ENCODE measurements at places on chromosomes 12 and 14.
A peak's percentile ranks its signal among the peaks of the same experiment; 100 is the strongest.

DNA sequence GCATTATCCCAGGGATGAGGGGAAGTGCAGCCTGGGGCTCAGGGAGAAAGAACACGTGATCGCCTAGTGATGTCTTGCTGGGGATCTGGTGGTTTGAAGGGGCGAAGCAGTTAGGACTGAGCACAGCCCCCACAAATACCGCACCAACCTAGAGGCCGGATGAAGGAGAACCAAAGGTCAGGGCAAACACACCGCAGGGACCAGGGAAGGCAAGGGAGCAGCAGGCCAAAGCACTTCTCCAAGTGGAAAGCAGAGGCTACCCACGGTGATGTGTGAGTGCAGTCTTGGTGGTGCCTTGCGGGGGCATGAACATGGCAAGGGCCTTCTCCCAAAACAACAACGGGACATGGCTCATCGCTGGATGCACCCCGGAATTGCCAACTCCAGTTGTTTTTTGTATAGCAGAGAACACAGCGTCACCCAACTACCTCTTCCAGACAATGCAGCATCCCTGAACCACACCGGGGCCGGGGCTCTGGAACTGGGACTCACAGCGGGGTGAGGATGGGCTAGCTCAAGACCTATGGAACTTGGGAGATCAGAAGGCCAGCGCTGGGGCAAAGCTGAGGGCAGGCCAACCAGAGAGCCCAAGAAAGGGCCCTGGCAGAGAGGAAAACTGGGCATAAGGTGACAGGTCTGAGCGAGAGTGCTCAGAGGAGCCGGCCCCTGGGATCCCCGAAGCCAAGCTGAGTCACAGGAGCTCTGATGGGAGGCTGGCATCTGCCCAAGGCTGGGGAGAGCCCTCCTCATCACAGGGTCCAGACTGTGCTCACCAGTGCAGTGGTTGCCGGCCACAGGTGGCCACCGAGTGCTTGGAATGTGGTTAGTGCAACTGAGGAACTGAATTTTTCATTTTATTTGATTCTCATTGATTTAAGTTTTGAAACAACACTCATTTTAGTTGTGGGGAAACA, 11.1 kb downstream of the GALNT16 start:
- no peak for DNase-seq

DNA sequence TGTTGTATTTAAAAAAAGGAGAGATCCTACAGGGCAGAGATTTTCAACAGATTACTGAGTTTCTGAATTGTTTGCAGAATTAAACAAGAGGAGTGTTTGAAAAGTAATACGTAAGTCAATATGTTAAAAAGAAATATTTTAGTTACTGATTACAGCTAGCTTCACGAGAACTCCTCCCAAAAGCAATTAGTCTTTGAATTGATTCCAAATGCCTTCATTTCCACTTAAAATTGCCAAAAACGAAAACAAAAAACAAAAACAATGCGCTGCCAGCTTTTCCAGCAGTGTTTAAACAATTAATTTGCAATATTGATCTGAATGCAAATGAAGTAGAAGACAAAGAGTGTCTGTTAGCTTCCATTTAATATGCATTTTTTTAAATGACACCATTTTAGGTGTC, 310.0 kb downstream of the IPO8 start:
- no peak for DNase-seq

GRCh38 chr12:67161322-67161918, 107.7 kb upstream of the CAND1 start:
- peak; percentile 12 for DNase-seq

GRCh38 chr12:752695-753610, 574 bp downstream of the WNK1 start:
- DNase-seq = peak; percentile 40

- no peak for DNase-seq
Observed at GRCh38 chr14:86141966-86142365, 612.0 kb downstream of the FLRT2 start.

GRCh38 chr14:51430633-51431032, 190.6 kb downstream of the TMX1 start:
- DNase-seq = no peak

- DNase-seq = no peak
Observed at GRCh38 chr12:58668871-58669270, 251.4 kb downstream of the LRIG3 start.

GRCh38 chr12:95674631-95675030, 115.9 kb downstream of the NTN4 start:
- DNase-seq = no peak

GRCh38 chr14:45177076-45177475, 41.3 kb downstream of the FANCM start:
- DNase-seq = no peak

DNA sequence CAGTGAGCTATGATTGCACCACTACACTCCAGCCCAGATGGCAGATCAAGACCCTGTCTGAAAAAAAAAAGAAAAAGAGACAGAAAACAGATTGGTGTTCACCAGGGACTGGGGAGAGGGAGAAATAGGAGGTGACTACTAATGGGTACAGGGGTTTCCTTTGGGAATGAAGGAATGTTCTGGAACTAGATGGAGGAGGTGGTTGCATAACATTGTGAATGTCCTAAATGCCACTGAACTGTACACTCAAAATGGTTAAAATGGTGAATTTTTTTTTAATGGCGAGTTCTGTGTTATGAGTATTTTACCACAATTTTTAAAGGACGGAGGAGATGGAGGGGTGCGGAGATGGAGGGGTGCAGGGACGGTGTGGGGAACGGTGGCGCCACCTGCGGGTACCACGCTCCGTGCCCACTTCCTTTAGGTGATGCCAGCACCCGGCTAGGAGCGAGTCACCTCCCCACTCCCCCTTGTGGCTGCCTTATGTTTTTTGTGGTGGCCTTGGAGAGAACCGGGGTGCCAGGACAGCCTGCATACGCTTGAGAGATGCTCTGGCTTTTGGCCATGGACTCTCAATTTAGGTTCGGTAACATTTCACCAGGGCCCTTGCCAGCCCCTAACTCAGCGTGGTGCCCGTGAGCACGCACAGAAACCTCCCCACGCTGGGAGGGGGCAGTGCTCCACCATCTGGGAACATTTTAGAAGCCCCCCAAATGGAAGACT, 16.1 kb downstream of the UBC start:
- DNase-seq = peak; percentile 49

GRCh38 chr12:51926718-51927117, 19.4 kb downstream of the ACVRL1 start:
- peak; percentile 42 for DNase-seq

- DNase-seq = no peak
Observed at GRCh38 chr14:99572173-99572999, 31.6 kb downstream of the CCDC85C start.

DNA sequence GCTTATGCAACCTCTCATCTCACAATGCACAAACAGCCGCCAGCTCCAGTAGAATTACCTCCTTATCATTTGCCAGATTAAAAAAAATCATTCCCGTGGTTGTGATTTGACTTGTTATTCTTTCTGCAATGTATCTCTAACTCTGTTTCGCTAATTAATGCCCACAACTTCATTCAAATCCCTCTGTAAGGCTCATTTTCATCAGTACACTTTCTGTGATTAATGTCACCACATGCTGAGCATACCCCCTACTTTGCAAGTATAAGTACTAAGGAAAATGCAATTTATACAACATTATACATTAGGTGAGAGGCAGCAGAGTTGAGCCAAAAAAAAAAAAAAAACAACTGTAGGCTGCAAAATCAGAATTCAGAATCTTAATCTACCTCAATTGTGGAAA, 166.0 kb downstream of the FSCB start:
- no peak for DNase-seq

GRCh38 chr14:33323979-33324378, 385.3 kb downstream of the NPAS3 start:
- DNase-seq = no peak

- DNase-seq = peak; percentile 34
Observed at GRCh38 chr12:54981796-54982195, 2.8 kb downstream of the TESPA1 start.

DNA sequence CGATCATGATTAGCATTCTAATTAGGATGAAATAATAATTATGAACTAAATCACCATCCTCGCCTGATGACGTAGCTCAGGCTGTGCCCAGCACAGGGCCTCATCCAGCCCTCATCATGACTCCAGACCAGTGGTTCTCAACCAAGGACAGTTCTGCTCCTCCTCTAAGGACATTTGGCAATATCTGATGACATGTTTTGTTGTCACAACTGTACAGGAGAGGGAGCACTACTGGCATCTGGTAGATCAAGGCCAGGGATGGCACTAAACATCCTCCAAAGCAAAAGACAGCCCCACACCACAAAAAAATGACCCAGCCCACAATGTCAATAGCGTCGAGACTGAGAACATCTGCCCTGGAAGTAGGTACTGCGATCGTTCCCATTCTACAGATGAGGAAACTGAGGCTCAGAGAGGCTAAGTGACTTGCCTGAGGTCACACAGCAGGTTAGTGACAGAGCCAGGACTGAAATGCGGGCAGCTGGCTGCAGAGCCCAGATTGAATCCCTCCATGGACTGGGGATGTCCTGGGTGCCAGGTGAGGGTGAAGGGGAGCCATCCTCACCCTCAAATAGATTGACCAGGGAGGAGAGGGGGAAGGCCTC, 15.5 kb downstream of the TRPV4 start:
- DNase-seq = no peak

GRCh38 chr12:111758120-111758561, 8.6 kb upstream of the ALDH2 start:
- no peak for DNase-seq

DNA sequence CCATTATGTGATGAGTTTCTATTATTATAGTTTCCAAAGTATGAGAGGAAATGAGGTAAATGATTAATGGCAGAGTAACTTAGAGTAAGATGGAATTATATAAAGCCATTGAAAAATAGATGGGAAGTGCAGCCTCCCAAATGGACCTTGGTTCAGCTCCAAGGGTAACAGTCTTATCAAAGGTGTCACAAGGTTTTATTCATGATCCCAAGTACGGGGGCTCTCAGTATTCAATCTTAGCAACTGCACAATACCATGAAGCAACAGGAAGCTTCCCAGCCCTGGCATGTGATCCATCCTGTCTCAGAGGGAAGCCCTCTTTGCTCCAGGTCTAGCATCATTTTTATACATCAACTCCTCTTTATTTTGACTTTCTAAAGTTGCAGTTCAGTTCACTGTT, 948.2 kb downstream of the GALC start:
- DNase-seq = no peak

GRCh38 chr14:69096781-69097475, 56.0 kb downstream of the DCAF5 start:
- DNase-seq = no peak

- no peak for DNase-seq
Observed at GRCh38 chr14:58746261-58746660, 108.5 kb downstream of the DACT1 start.

GRCh38 chr12:104219908-104220404, 4.4 kb downstream of the TXNRD1 start:
- DNase-seq = peak; percentile 48

- no peak for DNase-seq
Observed at GRCh38 chr12:92288561-92288960, 142.9 kb upstream of the BTG1 start.

DNA sequence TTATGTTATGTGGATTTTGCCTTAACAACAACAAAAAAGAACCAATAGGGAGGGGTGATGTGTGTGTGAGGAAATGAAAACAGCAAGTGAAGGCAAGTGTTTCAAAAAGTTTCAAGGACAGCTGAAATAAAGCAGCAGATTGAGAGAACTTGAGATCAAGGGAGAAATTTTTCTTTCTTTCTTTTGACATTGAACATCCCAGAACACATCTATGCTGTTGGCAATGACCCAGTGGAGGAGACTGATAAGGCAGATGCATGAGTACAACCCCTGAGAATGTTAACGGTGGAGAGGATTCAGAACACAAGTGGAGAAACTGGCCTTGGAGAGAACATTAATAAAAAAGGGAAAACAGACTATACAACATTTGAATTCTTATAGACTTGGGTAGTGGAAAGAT, 2.9 kb downstream of the LLPH start:
- no peak for DNase-seq

DNA sequence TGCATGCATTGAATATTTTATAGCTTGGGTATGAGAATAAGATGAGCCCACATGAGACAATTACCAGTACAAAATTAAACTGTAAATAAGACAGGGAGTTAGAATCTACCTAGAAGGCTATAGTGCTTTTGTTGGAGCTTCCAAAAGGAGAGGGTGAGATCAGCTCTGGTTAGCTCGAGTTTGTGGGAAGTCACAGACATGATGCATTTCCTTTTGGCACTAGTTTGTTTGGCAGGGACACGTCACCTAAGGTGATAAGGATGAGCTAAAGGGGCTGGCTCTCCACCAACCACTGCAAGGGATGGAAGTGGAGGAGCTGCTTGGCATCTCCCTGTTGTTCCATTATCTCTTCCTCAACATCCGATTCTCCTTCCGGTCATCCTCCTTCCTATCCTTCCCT, 48.5 kb upstream of the CPM start:
- DNase-seq = no peak

- no peak for DNase-seq
Observed at GRCh38 chr12:587132-588023, 75.9 kb downstream of the NINJ2 start.

DNA sequence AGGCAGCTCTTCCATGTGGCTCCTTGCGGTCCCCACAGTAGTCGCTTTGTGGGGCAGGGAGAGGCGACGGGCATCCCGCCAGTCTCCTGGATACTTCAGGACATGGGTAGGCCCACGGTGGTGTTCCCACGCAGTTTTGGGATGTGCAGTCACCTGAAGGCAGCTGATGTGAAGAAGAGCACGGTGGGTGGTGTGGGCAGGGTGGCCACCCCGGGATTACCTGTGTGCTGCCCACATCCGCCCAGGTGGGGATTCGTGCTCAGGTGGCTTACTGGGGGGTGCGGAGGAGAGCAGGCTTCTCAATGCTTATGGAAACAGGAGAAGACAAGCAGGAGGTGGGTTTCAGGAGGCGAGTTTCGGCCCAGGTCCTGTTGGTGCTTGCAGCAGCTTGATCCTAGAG, 28.4 kb upstream of the TDRD9 start:
- DNase-seq = no peak

GRCh38 chr12:117985182-117985581, 16.4 kb upstream of the KSR2 start:
- no peak for DNase-seq

DNA sequence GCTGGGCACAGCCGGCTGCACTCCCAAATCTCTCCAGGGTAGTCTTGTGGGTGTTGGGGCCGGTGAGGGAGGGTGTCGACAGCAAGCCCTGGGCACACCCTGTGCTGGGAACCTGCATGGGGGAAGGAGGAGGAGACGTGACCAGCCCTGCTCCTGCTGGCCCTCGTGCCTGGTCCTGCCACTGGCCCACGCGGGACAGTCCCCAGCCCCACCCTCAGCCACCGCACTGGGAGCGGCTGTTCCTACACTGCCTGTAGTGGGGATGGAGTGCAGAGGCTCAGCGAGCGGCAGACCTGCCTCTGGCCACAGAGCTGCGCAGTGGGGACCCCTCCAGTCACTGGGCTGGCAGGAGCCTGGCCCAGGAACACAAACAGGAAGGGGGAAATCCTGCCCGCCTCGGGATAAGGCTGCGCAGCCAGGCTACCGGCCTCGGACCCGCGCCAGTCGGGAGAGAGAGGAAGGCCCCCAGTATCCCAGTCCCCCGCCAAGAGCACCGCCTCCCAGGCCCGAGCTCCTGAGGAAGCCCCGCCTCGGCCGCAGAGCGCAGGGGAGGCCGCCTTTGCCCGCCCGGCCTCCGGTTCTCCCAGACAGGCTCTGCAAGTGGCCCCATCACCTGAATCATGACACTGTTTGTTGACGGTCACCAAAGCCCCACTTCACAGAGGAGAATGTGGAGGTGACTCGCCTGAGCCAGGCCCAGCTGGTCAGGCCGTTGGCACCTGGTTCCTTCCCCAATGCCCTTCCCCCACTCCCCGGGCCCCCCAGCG, 10.6 kb downstream of the AHNAK2 start:
- no peak for DNase-seq
